Effector CD8-positive, alpha-beta T cell (primary cell): ENCODE measurements at places on chromosomes 12 and 14.

GRCh38 chr12:123995023-123995748 is 22.2 kb downstream of the ZNF664 start:
- no peak for DNase-seq

DNA sequence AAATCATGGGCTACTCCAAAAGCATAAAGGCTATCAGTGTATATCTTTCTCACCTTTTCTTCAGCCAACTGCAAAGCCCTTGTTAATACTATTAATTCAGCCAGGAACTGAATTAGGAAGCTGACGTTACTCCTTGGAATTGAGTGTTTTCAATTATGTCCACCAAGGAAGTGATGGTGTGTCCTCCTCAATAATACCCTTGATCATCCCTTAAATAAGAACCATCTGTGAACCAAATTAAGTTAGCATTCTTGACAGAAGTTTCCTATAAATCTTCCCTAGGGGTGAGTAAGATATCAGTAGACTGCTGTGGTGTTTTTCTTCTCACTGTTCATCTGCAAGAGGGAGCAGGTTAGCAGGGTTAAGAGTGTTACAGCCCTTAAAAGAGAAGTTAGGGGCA is 252.3 kb upstream of the AVPR1A start:
- DNase-seq: no peak

- no peak for DNase-seq
These were observed 47.7 kb downstream of the CLMN start for GRCh38 chr14:95272057-95272456.

GRCh38 chr14:22477569-22478194 is 111.3 kb downstream of the DAD1 start:
- no peak for DNase-seq
